Activated T-cell treated with anti-CD3 and anti-CD28 coated beads for 48 hours (primary cell): ENCODE measurements at places on chromosomes 5 and 9.

- peak; percentile 31 for DNase-seq
Measured at GRCh38 chr9:124218438-124218982, 39.2 kb upstream of the NEK6 start.

DNA sequence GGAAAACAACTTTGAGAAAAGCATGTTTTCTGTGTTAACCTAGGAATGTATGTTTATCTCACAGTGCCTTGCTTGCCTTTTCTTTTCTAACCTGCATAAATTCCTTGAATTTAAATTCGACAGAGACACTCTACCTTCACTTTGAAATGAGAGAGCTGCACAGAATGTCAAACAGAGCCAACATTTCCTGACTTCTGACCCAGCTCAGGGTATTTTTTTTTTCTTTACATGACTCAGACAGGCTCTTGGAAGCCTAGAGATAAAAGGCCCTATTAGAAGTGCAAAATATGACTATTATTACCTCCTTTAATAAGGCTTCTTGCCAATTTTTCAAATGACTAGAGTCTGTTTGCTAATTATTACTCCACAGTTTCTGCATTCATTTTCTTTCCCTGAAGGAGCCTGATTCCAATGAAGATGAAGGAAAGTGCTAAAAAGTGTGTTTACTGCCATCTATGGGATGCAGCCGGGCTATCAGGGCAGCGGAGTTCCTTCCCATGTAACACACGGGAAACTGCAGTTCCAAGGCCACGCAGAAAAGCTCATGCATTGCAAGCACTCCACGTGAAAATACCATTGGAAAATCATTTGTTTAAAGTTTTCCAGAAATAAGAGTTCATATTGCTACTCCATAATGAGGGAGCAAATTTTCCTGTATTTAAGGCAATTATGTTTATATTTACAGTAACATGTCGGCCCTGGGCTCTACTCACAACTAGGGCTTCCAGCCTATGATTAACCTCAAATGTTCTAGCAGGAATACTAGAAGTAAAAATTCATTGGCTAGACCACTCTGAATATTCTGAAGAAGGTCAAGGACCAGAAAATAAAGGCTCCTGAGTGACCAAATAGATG lies 485.6 kb downstream of the ZSWIM6 start:
- no peak for DNase-seq

- no peak for DNase-seq
Measured at GRCh38 chr5:14039576-14039975, 95.1 kb upstream of the DNAH5 start.

- DNase-seq: peak; percentile 47
Measured at GRCh38 chr9:5841771-5842573, 9.1 kb upstream of the ERMP1 start.

GRCh38 chr5:74885170-74885569 lies 19.0 kb upstream of the FAM169A start:
- no peak for DNase-seq

DNA sequence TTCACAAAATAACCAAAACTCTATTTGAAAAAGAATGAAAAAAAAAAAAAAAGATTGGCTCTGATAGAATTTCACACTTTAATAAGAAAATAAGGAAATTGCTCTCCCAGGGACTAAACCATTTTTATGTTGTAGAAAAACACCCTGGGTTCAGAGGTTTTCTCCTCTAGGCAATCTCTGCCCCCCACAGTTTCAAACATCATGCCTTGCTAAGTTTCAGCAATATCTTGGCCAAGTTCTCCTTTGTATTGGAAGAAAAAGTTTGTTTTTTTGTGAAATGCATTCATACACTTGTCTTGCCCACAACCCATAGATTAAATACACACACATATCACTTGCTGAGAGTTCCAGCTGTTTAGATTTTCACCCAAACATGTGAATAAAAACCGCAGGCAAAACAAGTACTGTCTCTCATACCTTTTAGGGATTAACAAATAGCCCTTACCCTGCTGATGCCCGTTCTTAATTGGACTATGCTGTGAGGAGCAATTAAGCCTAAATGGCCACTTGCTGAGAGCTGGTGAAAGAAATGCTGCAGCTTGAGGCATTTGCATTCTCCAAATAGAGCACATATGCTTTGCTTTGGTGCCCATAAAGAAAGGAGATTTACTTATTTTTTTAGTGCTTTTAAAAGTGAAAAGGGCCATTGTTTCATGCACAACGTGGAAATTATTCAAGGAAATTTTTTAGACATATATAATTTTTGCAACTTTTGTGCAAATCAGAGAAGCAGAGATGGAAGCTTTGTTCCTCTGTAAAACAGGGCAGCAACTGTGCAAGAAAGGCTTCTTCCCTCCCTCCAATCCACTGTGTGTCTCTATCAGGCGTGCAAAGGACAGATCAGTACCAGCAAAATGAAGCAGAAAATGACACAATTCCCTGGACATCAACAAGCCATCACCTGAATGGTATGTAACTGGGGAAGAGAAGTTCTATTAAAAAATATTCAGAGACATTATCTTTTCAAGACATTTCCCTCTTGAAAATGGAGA lies 262.4 kb upstream of the KIF2A start:
- DNase-seq: no peak

DNA sequence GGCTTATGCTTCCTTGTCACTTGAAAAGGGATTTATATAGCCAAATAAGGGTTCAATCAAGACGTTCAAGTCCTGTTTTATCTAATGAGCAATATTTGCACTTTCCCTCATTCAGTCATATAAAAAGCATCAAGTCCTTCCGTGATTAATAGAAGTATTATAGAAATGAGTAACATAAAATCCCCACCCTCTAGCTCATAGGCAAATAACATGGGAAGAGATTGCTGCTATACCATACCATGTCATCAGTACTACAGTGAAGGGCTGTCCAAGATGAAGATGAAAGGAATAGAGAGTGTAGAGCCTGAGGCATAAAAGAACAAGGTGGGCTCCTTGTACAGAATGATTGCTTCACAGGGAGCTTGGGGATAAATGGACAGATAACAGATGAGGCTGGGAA lies 20.4 kb upstream of the PAPPA start:
- DNase-seq: no peak

- DNase-seq: no peak
Measured at GRCh38 chr9:16343249-16344237, 526.9 kb downstream of the BNC2 start.

- DNase-seq: no peak
Measured at GRCh38 chr5:138594305-138595058, 19.3 kb upstream of the HSPA9 start.

DNA sequence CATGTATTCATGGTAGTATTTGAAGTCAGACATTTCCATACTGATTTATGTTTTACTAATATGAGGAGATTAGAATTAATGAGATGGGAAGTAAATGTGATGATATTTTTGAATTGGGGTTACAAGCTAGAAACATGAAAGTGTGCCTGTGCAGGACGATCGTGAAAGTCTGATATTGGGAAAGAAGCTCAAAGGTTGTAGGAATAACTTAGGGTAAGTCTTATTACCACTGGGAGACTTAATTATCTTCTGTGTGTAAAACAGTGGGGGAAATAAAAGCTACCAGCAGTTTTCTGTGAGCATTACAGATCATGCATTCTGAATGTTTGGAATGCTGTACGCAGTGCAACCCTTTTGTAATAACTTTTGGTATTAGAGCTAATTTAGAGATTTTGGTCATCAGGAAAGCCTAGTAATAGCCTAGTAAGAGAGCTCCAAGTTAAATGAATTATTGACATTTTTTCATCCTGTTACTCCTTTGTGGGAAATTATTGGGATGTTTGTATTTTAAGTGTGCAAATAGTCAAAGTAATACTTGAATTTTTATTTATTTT lies 153.9 kb downstream of the PCSK5 start:
- no peak for DNase-seq

- DNase-seq: no peak
Measured at GRCh38 chr5:43386960-43387362, 25.2 kb downstream of the CCL28 start.

DNA sequence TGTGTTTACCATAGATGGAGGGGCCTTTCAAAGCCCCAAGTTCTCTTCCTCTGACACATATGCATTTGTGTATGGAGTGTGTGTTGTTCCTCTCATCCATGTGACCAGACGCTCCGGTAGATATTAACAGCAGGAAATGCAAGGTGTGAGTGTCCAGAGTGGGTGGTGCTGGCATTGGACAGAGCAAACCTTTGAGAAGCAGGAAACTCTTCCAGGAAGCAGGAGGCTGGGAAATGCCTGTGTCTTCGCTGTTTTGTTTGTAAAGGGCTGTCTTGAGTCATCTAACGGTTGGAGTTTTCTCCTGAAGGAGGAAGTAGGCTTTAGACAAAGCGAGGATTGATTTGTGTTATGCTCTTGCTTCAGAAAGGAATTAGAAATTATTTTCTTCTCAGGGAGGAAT lies 370.9 kb downstream of the PLK2 start:
- DNase-seq: no peak

- DNase-seq: no peak
Measured at GRCh38 chr5:167850911-167851310, 440.5 kb upstream of the WWC1 start.

GRCh38 chr9:96135753-96136290 lies 166.2 kb downstream of the HSD17B3 start:
- DNase-seq: no peak

DNA sequence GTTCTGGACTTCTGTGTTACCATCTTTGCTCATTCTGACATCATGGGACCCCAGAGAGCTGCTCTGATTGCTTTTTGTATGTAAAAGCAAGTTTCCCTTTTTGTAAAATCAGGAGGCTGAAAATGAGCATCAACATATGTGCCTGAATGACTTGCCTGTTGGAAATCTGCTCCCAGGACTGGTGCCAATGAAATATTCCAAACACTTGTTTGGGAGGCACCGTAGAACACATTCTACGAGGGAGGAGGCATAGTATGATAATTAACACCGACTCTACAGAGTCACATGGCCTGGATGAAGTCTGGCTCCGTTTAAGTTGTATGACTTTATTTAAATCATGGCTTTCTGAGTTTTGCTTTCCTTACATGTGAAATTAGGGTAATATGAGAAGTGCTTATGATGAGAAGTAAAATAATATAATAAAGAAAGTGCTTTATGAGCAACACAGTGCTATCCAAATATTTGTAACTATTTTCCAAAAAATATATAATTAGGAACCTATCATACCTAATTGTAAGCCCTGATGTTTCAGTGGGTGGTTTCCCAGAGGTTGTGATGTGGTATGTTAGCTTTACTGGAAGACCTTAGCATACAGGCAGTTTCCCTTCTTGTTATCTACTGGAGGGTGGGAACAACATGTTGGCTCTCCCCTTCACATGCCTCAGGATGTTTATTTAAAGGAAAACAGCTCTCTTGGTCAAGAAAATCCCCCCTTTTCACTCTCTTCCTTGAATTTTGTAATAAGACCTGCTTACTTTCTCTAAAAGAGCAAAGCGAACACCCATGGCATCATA lies 238.1 kb downstream of the FBXL7 start:
- no peak for DNase-seq

- DNase-seq: no peak
Measured at GRCh38 chr5:1504069-1504595, 19.6 kb downstream of the LPCAT1 start.

- DNase-seq: no peak
Measured at GRCh38 chr9:21428235-21428634, 12.0 kb upstream of the IFNA1 start.

GRCh38 chr9:14935106-14935751 lies 25.0 kb upstream of the FREM1 start:
- no peak for DNase-seq

GRCh38 chr9:110047955-110048402 lies 160.0 kb downstream of the C9orf152 start:
- peak; percentile 11 for DNase-seq

- DNase-seq: no peak
Measured at GRCh38 chr5:10857338-10857733, 96.3 kb upstream of the DAP start.

DNA sequence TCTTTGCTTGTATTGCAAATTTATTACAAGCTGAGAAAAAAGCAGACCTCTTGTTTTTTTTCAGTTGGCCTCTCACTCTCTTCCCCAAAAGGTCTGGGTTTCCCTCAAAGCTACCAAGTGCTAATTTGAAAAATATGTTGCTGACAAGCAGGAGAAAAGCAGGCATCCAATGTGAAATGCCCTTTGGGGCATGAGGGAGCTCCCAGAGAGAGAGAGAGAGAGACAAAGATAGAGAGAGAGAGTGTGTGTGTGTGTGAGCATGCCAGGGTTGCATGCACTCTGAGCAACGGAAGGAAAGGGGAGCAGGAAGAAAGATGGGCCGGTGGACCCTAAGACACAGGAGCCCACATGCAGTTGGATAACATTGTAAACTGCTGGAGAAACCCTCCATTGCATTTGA lies 358.4 kb downstream of the TMEM38B start:
- no peak for DNase-seq

DNA sequence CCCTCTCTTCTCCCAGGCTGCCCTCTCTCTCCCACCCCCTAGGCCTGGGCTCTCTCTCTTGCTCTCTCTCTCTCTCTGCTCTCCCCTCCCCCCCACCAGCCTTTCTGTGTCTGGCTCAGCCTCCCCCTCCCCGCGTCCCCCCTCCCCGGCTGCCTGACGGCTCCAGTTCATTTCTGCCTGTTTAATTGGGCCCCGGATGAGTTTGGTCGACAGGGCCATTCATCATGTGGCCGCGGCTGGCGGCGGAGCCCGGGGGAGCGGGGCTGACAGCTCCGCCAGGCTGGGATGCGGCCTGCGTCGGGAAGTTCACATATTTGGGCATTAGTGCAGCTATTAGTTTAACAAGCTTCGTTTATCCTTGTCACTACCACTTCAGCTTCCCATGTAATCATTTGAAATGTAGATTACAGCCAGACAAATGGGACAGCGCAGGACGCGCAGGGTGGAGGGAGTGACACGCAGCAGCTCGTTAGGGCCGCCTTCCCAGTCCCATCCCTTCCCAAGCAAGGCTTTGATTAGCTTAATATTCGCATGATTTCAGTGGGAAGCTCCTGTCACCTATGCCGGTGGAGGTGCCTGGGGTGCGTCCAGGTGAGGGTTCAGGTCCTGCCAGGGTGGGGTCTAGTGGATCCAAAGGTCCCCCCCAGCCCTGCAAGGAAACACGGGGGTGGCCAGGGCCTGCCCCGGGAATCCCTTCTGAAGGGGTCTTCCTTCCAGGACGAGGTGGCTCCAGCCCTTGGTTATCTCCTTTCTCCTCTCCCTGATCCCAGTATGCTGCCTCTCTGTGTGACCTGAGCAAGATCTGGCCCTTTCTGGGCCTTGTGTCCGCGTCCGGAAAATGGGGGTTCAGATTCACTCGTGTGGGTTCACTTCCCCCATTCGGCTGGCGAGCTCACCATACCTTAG lies 214.8 kb downstream of the PAX5 start:
- no peak for DNase-seq
